Vein endothelial cell (primary cell): ENCODE measurements at places on chromosomes 12 and 14. TPM values are rescaled to one million over a fixed set of nuclear protein-coding genes. Genes with fewer than 3 reads are reported as not detected.

Gene DNAH10
- total RNA-seq = under 0.01 TPM in 2 replicates

Gene OR10P1
- total RNA-seq = not detected in 2 replicates

Gene PIWIL1
- total RNA-seq = not detected in 2 replicates

Gene CDCA4
- total RNA-seq = 39.2 and 45.6 TPM in 2 replicates

Gene RHNO1
- total RNA-seq = 23.8 and 30.9 TPM in 2 replicates

Gene IL26
- total RNA-seq = not detected in 2 replicates

Gene PLEKHG7
- total RNA-seq = not detected in 2 replicates

Gene CLEC6A
- not detected in 2 replicates for total RNA-seq

Gene DTX1
- not detected in 2 replicates for total RNA-seq

Gene FAM90A1
- not detected in 2 replicates for total RNA-seq

Gene MBD6
- 9.3 and 12.7 TPM in 2 replicates for total RNA-seq

Gene HOXC13
- not detected in 2 replicates for total RNA-seq

Gene AHNAK2
- total RNA-seq = 55.2 and 76.0 TPM in 2 replicates

Gene LRFN5
- 0.10 TPM in 1 of 2 replicates, not detected in the other for total RNA-seq

Gene ALDH2
- 65.9 and 79.4 TPM in 2 replicates for total RNA-seq

Gene LTBP2
- total RNA-seq = 243 and 301 TPM in 2 replicates
